Activated CD8-positive, alpha-beta memory T cell treated with anti-CD3 and anti-CD28 coated beads, Interleukin-2, amount 50 U/mL, for 4 hours (primary cell): ENCODE measurements at places on chromosomes 12 and 14.

- no peak for DNase-seq
These were observed 6.8 kb downstream of the TESC start for GRCh38 chr12:117092511-117092780.

GRCh38 chr12:51472984-51473383, 48.4 kb downstream of the SLC4A8 start:
- DNase-seq, result no peak

DNA sequence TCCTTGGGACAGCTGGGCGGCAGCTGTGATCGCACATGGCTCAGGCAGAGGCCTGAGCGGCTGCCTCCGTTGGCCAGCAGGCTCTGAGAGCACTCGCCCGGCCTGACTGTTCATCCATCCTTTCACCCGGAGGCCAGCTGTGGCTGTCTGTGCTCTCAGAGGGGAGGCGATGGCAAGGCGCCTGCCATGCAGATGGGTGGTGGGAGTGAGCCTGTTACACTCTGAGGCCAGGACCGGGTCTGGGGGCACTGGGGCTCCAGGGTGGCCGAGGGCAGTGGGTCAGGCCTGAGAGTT, 292.3 kb downstream of the TMEM121 start:
- no peak for DNase-seq

DNA sequence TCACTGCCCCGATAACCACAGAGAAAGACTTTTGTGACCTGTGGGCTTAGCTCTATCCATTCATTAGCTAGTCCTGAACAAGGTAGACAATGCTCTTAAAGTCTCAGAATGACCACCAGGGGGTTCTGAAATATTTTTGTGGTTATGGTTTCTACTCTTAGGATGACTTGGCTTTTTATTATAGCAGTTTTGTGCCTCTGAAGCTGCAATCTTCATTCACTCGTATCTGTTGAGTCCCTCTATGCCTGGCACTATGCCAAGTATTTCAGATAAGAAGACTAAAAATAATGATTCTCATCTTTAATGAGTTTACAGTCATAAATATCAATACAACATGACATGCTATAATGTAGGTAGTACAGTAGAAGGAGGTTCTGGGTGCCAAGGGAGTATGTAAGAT, 130.8 kb upstream of the TRHDE start:
- DNase-seq, result no peak

- DNase-seq, result no peak
These were observed 89.7 kb downstream of the ASCL4 start for GRCh38 chr12:107864235-107864634.

- DNase-seq, result no peak
These were observed 80.6 kb downstream of the KCNK10 start for GRCh38 chr14:88242446-88242845.

- DNase-seq, result peak; percentile 38
These were observed 2.0 kb downstream of the SP1 start for GRCh38 chr12:53381731-53382630.

DNA sequence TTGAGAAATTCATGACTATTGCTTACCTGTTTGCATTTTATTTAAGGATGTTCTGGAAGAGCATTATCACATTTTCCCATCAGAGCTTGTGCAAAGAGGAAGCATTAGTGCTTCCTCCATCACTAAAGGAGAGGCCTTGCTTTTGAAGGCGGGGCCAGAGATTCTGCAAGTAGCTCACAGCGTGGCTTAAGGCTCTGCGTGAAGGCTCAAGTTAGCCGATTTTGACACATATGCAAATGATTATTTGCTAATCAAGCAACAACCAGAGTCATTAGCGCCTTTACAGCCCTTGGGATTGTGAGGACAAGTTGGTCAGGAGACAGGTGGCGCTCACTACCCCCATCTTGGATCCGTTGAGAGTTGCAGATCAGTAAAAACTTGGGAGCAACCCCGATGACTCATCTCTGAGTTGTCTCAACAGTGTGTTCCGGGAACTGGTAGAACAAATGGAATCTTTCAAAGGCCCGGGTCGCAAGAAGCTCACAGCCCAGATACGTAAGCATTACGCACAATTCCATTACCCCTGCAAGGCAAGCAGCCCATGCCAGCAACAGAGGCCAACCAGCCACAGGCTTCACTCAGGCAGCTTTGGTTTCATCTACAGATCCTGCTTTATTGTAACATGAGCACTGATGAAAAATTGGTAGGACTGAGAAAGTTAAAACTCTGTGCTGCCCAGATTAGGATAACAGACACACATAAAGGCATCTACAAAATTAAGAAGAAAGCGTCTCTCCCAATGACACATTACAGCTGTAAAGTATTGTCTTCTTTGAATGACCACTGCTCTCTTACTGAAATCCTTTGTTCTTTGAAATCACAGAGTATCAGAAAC, 34.9 kb upstream of the SPTSSA start:
- no peak for DNase-seq

GRCh38 chr12:56581418-56582145, 48.5 kb downstream of the BAZ2A start:
- DNase-seq, result peak; percentile 42

- DNase-seq, result no peak
These were observed 72.7 kb downstream of the NIN start for GRCh38 chr14:50758305-50758704.

GRCh38 chr14:103516426-103517173, 6.0 kb downstream of the CKB start:
- DNase-seq, result no peak

DNA sequence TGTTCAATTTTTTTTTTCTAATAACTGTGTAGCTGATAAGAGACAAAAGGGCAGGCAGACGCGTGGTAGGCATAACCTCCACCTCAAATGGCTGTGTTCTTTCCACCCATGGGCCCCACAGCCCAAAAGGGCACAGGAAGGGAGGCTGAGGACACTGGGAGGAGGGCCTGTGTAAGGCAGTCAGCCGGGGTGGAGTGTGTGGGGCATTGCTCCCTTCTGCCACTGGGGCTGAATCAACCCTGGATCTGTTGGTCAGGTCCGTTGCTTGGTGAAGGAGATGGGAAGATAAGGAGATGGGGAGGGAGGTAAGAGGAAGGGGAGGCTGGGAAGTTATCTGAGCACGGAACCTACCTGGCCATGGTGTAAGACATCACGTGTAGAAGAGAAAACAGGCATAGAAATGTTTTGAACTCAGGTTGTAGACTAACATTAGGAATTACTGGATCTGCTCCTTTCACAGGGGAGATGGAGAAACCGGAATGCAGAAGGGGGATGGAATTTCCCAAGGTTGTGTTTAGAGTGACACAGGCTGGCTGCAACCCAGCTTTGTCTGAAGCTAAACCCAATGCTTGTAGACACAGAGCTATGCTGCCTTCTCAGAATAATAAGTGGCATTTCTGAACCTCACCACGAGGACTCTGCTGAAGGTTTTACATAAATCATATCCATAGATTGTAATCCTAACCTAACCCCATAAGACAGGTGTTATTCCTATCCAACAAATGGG, 138.5 kb upstream of the NOS1 start:
- no peak for DNase-seq

GRCh38 chr14:92726135-92726932, 22.1 kb downstream of the LGMN start:
- peak; percentile 35 for DNase-seq

- no peak for DNase-seq
These were observed 23.0 kb upstream of the HECTD1 start for GRCh38 chr14:31230573-31230958.

DNA sequence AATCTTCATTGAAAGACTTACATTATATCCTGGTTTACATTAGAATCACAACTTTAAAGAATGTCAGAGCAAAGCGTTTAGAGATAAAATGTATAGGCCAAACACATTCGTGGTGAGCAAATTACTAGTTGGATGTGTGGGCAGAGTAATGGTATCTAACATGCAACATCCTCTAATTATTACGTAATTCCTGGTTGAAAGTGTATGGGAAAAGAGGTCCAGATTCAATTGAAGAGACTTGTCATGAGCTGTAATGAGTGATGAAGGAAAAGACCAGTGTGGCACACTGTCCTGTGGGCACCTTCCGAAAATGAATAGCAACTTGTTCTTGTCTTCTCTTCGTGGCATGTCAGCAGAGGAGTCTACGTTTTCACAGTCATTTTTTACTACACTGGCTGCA, 192.8 kb downstream of the LRIG3 start:
- DNase-seq, result no peak

DNA sequence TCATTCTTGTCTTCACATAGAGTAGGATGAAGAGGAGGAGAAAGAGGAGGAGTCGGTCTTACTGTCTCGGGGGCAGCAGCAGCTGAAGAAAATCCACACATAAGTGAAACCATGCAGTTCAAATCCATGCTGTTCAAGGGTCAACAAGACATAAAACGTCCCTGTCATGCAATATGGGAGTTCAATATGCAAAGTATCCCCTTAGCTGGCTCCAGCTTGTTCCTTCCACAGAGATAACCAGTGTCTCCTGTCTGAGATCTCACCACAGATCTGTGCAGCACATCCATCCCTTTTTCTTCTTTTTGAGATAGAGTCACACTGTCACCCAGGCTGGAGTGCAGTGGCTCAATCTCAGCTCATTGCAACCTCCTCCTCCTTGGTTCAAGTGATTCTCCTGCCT, 357.5 kb downstream of the GALC start:
- DNase-seq, result no peak

GRCh38 chr14:68784226-68784910, 8.5 kb downstream of the ZFP36L1 start:
- DNase-seq, result no peak

DNA sequence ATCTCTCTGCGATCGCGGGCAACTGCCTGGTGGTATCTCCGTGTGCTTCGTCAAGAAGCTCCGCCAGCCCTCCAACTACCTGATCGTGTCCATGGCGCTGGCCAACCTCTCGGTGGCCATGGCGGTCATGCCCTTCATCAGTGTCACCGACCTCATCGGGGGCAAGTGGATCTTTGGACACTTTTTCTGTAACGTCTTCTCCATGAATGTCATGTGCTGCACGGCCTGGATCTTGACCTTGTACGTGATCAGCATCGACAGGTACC, 1.6 kb upstream of the HEBP1 start:
- no peak for DNase-seq

DNA sequence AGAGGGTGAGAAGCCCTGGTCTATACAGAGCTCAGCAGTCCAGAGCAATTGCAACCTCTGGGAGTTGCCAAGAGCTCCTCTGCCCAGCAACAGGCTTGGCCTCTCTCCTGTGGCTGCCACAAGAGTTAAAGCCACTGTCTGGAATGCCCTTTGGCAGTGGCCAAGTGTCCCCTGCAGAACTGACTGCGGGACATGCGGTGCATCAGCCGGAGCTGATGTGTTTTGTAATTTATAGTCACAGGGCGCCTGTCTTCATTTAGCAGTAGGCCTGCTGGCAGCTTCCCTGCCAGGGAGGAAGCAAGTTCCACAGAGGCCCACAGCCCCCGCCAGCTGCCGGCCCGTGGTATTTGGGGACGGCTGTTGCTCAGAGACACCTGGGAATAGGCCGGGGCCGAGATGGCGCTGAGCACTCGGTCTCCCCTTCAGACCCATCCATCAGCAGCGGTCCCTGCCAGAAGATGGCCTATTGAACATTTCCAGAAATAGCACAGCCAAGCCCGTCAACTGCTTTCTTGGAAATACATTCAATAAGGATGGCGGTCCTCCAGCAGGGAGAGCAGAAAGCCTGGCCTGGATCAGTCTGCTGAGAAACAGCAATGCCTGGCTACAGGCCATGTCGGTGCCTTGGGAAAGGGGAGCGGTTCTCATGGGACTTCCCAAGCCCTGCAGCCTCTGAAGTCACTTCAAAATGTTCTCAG, 217.4 kb downstream of the CRADD start:
- no peak for DNase-seq

GRCh38 chr14:105502446-105503295, 11.6 kb downstream of the TEDC1 start:
- no peak for DNase-seq

GRCh38 chr12:47343684-47344567, 264.2 kb upstream of the AMIGO2 start:
- no peak for DNase-seq

GRCh38 chr12:23209793-23210192, 584.8 kb downstream of the ETNK1 start:
- DNase-seq, result no peak

DNA sequence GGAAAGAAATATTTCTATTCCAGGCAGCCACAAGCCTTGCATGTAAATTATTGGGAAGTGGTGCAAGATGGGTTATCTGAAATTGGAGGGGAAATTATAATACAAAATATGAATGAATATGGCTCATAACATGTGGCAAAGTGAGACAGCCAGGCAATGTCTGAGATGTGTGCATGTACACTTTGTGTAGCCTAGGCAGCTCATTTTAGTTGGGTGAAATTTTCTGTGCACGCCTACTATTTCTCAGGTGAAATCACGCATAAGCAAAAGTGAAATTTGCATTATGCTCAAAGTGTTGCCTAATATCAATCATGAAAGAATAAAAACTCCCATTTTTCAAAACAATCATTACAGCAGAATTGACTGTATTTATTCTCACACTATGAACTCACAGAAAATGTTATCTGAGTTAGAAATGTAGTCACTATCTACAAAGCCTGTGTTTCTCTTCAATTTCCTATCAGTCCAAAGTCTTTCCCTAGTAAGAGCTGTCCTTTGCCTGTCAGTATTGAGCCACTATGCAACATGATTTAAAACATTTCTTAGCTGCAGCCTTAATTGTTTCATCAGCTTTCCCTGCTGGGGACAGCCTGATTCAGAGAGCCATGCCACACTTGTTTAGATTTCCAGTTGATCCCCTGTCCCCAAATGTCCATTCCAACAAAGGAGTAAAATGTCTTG, 80.7 kb downstream of the EPS8 start:
- DNase-seq, result no peak

DNA sequence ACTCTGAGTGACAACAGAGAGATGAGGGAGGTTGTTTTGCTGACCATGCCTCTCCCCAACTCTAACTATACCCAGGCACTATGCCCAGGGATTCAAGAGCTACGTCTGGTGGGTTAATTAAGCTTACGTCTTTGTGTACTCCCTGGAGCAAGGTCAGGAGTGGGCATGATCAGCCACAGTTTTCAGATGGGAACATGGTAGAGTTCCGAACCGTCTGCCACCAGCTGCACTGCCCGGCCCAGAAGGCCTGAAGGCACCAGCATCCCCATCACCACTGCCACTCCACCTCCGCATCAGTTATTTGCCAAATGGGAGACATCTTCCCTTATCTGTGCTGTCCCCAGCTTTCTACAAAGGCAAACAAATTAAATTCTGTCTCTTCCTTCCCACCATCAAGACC, 11.1 kb upstream of the GPX2 start:
- no peak for DNase-seq

GRCh38 chr12:49138587-49138986, 7.4 kb upstream of the TUBA1B start:
- no peak for DNase-seq
